Left cardiac atrium (tissue), 4 donors: ENCODE measurements at places on chromosomes 11 and 22.

DNA sequence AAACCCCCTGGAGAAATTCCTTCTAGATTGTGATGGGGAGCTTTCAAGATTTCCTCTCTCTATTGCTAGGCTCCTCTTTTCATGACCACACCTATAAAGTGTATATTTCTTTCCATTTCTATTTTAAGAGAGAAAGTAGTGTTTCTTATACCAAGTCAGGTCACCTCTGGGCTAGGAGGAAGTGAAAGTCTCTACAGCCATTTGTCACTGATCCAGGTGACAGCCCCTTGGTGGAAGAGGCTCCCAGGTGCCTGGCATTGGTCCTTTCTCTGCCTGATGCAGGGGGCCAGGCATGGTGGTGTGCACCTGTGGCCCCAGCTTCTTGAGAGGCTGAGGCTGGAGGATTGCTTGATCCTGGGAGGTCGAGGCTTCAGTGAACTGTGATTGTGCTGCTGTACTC is 64.7 kb downstream of the DHCR7 start:
- no peak for DNase-seq

DNA sequence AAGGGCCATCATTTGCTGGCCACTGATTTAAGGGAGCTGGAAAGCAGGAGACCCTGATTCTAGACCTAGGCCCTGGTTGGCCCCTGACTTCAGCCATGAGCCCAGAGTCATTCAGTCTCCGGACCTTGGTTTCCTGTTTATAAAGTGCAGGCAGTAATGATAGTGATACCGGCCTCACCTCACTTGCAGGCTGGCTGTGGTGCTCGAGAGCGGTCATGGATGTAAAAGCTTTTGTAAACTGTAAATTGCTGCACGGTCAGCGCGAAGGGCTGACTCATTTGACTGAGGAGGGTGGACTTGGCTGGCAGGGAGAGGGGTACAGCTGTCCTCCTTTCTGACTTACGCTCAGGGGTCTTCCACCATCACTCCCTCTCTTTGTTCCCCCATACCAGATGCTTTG is 37.4 kb downstream of the FBLN1 start:
- no peak for DNase-seq

GRCh38 chr22:17087498-17088131 is 2.8 kb downstream of the IL17RA start:
- no peak for DNase-seq

DNA sequence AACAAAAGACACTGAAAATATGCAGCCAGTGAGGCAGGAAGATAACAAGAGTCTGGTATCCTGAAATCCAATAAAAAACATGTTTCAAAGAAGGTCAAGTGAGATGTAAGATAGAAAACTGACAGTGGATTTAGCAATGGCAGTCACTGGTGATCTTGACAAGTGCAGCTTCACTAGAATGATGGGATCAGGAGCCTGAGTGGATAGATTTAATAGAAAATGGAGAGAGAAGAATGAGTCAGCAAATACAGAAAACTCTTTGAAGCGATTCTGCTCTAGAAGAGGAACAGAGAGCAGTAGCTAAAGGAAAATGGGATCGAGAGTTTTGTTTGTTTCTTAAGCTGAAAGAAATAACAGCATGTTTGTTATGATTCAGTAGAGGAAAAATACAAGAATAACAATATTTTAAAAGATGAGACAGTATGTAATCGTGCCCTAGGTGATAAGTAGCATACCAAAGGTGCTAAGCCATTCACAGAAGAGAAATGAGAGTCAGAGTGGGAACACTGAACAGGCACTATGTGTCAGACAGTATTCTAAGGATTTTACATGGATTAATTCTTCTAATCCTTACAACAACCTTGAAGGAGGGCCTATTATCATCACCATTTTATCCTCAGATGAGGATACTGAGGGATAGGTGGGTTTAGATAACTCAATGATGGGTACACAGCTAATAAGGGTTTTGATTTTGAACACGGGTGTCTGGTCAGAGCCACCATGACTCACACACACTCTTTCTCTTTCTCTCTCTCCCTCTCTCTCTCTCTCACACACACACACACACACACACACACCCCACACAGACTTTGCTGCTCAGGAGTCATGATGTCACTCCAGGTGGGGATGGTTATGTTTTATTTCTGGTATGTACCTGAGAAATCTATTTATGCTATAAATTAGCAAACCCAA is 36.3 kb downstream of the MRE11 start:
- DNase-seq: no peak

DNA sequence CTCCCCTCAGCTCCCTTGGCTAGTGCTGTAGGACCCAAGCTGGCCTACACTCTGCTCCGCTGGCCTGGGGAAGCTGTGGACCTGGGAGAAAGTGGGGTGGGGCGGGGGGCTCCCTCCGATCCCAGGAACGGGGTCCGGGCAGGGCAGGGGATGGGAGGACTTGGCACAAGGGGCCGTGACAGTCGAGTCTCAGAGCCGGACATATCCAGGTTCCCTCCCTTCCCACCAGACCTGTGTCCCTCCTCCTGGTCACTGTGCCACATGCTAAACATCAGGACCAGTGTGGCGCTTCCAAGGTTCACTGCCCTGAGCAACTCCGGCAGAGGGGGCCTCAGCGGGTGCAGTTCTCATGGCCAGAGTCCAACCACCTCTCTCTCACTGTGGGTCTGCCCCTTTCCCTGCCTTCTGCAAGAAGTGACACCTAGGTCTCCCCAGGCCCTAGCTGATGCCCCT is 2.0 kb downstream of the DUSP8 start:
- no peak for DNase-seq

- DNase-seq: no peak
Measured at GRCh38 chr22:23255506-23256170, 75.3 kb downstream of the BCR start.

- DNase-seq: no peak
Measured at GRCh38 chr22:18056807-18057474, 20.8 kb upstream of the PEX26 start.

DNA sequence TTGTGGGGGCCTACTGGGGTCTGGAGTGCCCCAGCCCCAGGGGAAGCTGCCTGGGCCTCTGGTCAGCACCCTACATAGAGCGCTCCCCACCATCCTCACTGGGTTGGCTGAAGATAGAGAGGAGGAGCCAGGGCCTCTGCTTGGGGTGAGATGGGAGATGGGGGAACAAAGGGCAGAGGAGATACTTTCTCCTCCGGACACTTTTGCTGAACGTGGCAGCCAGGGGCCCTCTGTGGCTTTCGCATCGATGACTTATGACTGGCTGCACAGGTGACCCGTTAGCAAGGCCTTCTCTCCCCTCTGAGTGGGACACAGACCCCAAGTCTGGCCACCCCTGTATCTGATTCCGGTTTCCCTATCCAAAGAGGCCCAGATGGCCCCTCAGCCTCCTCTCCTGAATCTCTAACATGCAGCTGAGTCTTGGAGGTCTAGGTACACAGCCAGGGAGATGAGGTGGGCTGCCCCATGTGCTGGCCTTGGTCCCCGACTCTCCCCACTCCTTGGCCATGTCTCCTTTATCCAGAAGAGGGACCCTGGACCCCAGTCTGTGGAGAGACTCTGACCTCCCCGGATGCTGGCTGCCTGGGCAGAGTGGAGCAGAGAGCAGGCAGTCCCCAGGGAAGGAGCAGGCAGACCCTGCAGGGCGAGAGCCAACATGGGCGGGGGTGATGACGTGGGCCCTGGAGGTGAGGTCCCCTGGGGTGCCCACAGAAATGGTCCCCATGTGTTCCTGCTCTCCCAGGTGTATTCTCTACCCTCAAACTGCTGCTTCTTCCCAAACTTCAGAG is 59.3 kb upstream of the NECTIN1 start:
- DNase-seq: no peak

DNA sequence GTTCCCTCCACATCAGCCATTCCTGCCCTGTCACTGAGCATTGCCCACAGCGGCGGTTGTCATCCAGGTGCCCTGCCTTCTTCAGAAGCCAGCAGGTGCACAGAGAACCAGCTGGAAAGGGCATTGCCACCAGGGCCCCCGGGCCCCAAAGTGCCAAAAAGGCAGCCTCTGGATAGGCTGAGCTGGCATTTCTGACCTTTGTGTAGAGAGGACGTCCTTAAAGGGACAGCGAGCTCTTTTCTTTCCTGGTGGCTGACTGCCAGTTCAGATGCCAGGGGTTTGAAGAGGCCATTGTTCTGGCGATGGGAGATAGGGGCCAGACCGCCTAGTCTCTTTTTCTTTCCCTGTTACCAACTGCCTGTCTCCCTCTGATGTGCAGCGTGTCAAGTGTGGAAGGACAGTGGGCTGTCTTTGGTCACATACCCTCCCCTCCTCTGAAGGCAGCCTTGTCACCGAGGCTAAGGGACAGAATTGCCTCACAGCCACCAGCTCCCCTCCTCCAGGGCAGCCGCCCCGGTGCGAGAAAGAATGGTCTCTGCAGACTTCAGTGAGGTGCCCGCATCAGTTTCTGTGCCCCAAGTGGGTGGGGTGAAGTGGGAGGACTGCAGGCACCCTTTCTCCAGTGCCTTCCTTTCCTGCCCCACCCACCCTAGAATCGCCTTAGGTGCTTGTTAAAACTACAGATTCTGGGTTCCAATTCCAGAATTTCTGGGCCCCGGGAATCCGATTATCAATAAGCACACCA is 109.6 kb downstream of the SCN3B start:
- no peak for DNase-seq

- DNase-seq: no peak
Measured at GRCh38 chr11:96763244-96763643, 373.4 kb downstream of the JRKL start.

DNA sequence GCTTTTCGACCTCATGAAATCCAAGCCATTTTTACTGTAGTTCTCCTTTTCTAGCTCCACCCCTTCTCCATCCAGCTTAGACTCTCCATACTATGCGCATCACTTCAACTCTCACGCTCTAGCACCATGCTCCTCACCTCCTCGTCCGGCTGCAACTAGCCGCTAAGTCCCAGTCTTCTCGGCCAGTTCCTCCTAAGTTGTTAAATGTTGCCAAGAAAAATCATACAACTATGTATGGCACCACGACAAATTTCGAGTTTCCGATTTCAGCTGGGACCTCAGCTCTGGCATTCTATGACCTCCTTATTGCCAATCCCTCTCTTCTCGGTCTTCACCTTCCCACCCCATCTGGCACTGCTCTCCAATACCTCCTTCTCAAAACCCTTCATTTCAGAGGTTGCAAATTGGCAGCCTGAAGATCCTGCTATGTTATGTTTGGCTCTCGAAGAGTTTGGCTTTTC is 1.0 kb downstream of the ZNF70 start:
- DNase-seq: no peak

DNA sequence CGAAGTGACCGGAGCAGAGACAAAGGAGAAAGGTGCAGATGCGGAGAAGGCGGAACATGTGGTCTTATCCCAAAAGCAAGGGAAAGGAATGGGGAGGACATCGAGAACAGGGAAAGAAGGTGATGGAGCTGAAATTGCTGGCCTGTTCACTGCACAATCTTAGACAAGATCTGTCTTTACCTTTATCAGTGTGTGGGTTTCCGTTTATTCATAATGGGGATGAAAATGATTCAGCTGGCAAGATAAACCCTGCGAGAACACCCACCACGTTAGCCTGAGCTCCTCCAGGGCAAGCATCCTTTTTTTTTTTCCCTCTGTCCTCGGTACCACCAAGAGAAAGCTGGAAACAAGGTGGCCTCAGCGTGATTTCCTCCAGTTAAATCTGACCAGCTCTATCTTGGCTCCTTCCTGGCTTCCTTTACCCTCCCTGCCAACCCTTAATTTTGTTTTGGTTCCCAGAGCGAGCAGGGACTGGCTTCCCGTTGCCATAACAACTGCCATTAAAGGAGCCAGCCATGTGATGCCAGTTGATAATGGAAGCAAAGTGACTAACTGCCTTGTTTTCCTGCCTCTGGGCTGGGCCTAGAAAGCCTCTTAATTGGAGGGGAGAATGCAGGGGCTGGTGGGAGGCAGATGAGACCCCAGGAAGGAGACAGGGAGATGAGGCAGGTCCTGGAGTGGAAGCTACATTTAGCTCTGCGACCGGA is 4.2 kb downstream of the SGSM1 start:
- no peak for DNase-seq

GRCh38 chr11:45319077-45319476 is 32.9 kb upstream of the SYT13 start:
- no peak for DNase-seq

DNA sequence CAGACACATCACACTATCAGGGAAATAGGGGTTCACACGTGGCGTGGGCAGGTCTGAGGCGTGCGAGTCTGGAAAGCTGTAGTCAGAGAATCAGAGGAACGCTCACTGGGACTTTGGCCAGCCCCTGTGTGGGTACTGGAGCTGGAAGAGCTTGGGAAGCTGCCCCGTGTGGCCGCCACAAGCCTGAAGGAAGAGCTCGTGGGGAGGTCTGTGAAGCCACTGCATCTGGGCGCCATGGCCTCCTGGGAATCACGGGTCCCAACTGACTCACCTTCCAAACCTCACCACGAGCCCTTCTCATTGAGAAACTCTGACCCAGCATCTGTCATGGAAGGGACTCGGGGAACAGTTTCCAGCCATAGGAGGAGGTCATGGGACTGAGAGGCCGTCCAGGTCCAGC is 5.9 kb upstream of the MRGPRF start:
- no peak for DNase-seq

- peak; percentile 79 for DNase-seq
Measured at GRCh38 chr11:69295995-69296889, 2.3 kb downstream of the MYEOV start.

DNA sequence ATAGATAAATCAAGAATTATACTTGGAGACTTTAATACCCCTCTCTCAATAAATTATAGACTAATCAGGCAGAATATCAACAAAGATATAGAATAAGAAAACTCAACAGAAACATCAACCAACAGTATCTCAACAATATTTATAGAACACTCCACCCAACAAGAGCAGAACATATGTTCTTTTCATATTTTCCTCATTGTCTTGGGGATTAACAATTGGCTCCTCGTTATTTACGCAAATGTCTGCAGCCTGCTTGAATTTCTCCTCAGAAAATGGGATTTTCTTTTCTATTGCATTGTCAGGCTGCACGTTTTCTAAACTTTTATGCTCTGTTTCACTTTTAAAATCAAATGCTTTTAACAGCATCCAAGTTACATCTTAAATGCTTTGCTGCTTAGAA is 37.0 kb upstream of the FBLN1 start:
- no peak for DNase-seq

DNA sequence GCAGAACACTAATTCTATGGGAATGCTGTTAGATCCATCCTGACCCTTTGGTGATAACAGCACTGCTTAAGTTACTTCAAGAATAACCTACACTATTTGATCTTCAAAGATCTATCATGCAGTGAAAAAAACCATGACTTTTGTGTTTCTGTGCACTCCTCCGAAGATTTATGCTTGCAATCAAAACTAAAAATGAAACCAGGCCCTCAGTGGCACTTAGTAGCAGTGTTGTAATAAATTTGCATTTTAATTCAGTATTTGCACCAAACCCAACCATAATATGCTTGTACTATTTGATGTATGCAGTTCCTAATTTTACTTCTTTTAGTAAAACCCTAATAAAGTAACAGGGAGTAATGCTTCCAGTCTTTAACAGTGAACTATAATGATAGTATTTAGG is 130.7 kb downstream of the SOX6 start:
- DNase-seq: no peak

DNA sequence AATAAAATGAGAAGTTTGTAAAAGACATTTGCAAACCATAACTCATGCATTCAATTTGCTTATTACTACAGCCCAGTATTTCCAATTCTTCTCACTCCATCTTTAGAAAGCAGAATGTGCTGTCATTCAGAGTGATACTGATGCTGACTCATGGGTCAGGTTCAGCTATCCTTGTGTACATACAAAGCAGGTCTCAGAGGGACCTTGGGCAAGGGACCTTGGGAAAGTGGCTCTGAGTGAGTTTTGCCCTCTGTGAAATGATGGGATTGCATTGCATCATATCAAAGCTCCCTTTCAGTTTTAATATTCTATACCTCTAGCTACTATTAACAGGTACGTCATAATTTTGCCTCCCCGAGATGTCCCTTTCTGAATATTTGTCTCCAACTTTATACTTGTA is 848.7 kb downstream of the OPCML start:
- DNase-seq: no peak
